ENCODE measurements at places on chromosomes 16 and 17.

- peak; percentile 18 for DNase-seq
Observed at GRCh38 chr17:34068571-34068970, 186.5 kb upstream of the CCL2 start.

DNA sequence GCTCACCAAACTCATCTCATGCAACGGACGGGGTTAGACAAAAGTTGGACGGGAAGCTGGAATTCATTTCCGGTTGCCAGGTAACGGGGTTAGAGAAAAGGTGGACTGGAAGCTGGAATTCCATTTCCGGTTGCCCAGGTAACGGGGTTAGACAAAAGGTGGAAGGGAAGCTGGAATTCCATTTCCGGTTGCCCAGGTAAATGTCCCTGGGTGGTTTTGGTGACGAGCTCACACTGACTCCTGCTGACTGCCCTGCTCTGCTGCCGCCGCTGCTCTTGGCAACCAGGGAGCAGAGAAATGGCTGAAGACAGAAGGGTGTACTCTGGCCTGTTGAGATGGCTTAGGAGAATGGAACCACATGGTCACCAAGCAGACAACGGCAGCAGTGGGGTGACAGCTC lies 170.3 kb upstream of the RPH3AL start:
- no peak for DNase-seq

DNA sequence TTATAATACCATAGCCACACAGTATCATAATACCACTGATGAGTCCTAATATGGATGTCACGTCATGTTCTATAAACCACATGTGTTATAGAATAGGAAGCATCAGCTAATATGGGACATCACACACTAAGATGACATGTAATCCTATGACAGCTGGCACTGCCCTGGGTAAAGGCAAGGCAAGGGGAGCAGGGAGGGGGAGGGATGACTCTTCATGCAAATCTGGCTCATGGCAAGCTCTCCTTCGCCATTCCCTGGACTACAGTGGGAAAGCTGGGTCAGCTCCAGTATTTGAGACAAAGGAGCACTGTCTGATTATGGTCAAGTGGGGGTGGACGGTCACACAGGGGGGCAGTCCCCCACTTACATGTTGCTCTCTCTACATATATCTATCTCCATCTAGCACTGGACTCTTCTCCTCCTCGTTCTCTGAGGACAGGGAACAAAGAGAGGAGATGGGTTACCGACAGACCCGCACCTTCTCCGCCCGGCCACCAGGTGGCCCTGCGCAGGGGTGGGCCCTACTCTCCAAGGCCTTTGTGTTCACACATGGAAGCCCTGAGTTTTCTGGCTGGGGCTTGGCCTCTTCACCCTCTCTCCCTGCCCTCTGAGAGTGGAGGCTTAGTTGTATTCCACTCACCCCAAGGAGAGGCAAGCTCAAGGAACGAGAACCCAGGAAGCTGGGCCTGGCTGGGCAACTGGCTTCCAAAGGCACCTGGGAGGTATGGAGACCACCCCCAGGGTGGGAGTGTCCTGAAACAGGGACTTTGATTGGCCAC lies 23.4 kb upstream of the MPO start:
- peak; percentile 25 for DNase-seq

- DNase-seq: peak; percentile 30
Observed at GRCh38 chr17:33674685-33675084, 381.6 kb upstream of the ASIC2 start.

DNA sequence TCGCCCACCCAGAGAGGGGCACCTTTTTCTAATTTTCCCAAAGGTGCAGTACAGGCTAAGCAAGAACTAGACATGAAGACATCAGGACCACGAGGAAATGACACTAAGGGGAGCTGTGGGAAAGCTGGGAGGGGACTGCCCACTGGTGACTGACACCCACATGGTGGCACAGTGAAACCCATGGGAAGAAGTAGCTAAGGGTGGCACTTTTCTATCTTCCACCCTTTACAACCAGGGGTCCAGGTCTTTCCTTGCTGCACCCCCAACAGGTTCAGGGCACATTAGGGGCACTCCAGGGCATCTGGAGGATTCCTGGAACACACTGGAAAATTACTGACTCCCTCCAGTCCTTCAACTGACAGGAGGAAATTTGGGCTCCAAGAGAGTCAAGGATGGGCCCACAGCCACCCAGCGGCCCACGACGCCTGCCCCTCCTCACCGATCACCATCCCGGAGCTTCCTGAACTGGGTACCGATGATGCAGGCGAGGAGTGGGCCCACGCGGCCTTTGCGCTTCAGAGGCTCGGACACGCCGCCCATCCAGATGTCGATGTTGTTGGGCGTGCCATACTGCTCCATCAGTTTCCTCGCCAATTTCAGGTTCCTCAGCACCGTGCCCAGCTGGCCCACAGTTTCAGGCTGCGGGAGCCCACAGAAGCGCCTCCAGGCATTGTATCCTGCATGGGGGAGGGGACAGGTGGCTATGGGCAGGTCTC lies 9.4 kb downstream of the MPO start:
- DNase-seq: no peak
